Type B pancreatic cell (in vitro differentiated cells): ENCODE measurements at places on chromosomes 3 and 15. TPM values are rescaled to one million over a fixed set of nuclear protein-coding genes. Genes with fewer than 3 reads are reported as not detected.

The BSN gene
- 3.9 and 4.0 TPM in 2 replicates for total RNA-seq

DNA sequence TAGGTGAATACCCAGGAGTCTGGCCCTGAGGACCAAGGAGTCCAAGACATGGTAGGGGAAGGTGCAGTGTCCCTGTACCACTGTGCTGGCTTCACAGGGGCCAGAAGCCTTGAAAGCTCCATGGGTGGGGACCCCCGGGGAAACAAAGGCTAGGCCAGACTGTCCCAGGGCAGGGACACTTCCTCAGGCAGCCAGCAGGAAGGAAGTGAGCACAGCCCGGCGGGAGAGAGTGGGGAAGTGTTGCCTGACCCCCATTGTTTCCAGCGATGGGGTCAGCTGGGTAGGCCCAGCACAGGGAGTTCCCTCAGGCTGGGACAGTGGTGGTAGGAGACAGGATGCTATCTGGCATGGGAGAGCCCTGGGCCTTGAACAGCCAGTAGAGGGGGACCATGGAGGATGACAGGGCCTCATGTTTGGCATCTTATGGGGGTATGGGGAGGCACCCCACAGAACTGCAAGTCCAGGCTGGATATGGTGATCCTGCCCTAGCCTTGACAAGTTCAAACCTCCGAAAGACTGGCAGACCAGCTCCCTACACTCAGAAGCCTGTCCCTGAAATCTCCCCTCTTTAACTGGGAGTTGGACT, 1.2 kb upstream of the HYAL2 start:
- H3K4me3 ChIP-seq, result no peak overlapping the region
- H3K27me3 ChIP-seq, result no peaks in the 10 kb centered on the region
- H3K36me3 ChIP-seq, result peaks cover 4% of the 10 kb centered on the region
- peak overlapping the region; percentile 67 for H3K27ac ChIP-seq
- DNase-seq, result no peak
- peaks cover 25% of the 10 kb centered on the region for H3K4me1 ChIP-seq

DNA sequence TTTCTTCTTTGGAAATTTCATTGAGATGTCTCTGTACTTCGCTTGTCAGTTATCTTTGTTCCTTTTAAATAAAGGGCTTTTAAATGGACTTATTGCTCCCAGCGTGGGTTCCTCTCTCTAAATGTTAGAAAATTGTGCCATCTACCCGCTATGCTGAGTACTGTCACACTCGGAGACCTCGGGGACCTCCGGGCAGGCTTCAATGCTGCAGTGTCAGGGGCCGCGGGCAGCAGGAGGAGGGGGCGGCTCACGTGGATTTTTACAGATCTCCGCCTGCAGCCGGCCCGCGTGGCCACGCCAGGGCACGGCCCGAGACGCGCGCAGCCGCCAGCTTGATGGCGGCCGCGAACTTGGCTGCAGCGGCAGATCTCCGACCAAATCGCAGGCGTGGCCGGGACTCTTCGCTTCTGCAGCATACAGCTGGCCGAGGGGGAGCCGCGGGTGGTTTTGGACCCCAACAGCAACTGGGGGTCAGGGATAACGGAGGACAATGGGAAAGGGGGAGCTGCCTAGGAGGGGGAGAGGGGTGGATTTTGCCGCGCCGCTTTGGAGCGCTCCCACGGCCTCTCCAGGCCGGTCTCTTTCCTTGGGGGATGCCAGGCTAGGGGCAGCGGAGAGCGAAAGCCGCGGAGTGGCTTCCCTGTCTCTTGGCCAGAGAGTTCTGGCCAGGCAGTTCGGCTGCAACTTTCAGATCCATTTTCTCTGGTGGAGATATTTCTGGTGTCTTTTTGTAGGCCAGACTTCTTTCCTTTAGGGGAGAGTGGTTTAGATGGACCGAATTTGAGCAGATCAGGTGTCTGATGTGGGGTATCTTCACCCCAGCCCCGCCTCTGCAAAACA, 15.3 kb downstream of the NR2F2 start:
- peak overlapping the region; percentile 95 for H3K4me3 ChIP-seq
- H3K27ac ChIP-seq, result peak overlapping the region; percentile 93
- peaks cover 88% of the 10 kb centered on the region for H3K4me1 ChIP-seq
- H3K27me3 ChIP-seq, result peaks cover 54% of the 10 kb centered on the region
- peaks cover 12% of the 10 kb centered on the region for H3K36me3 ChIP-seq

GRCh38 chr15:78684657-78685056, 43.6 kb upstream of the CHRNB4 start:
- no peak for DNase-seq
- H3K4me3 ChIP-seq, result no peak overlapping the region
- no peak overlapping the region for H3K27ac ChIP-seq
- peaks cover 51% of the 10 kb centered on the region for H3K4me1 ChIP-seq
- no peaks in the 10 kb centered on the region for H3K27me3 ChIP-seq

The BTLA gene
- total RNA-seq, result not detected in 2 replicates

GRCh38 chr3:134796281-134797056, 1.4 kb downstream of the EPHB1 start:
- H3K4me3 ChIP-seq, result peak overlapping the region; percentile 99
- H3K4me1 ChIP-seq, result peaks cover 3% of the 10 kb centered on the region
- no peak overlapping the region for H3K27ac ChIP-seq
- peaks cover 91% of the 10 kb centered on the region for H3K27me3 ChIP-seq
- H3K36me3 ChIP-seq, result no peaks in the 10 kb centered on the region

DNA sequence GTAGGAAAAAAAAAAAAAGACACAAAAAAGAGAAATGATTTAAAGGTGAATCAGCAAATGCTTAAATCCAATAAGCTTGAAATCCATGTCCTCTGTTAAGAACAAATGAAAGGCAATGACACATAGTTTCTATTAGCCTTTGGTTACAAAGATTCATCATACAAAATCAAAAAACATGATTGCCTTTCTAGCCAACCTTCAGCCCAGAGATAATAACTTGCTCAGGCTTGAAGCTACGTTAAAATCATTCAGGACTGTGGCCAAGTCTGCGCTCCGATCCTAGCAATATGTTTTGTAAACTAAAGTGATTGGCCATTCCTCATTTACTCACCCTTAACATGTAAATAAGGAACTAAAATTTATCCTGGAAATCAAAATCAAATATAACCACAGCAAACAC, 556.7 kb downstream of the FGF12 start:
- no peaks in the 10 kb centered on the region for H3K36me3 ChIP-seq
- H3K4me3 ChIP-seq, result no peak overlapping the region
- H3K27ac ChIP-seq, result no peak overlapping the region

DNA sequence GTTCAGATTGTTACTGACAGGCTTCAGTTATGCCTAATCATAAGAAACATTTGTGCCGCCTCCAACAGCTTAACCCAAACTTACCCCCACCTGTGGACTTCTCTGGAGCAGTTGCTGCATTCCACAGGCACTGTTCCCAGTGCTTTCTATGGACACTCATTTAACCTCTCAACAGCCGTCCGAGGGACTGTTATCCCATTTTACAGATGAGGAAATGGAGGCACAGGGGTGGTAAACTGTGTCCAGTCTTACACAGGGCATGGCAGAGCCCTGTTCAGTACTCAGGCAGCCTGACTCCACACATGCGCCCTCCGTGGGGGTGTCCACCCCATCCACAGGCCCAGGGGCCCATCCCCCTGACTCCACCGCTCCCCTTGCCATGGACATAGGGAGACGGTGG, 14.3 kb upstream of the TGM5 start:
- H3K4me1 ChIP-seq, result peaks cover 6% of the 10 kb centered on the region
- no peak overlapping the region for H3K27ac ChIP-seq
- no peaks in the 10 kb centered on the region for H3K36me3 ChIP-seq
- H3K27me3 ChIP-seq, result peaks cover 23% of the 10 kb centered on the region

- no peaks in the 10 kb centered on the region for H3K36me3 ChIP-seq
- peaks cover 14% of the 10 kb centered on the region for H3K4me1 ChIP-seq
- DNase-seq, result no peak
Measured at GRCh38 chr15:33086500-33087121, 107.9 kb downstream of the FMN1 start.

GRCh38 chr3:141074529-141074928, 23.4 kb downstream of the SPSB4 start:
- peaks cover 73% of the 10 kb centered on the region for H3K4me1 ChIP-seq
- no peak overlapping the region for H3K4me3 ChIP-seq
- DNase-seq, result no peak
- H3K27ac ChIP-seq, result no peak overlapping the region

DNA sequence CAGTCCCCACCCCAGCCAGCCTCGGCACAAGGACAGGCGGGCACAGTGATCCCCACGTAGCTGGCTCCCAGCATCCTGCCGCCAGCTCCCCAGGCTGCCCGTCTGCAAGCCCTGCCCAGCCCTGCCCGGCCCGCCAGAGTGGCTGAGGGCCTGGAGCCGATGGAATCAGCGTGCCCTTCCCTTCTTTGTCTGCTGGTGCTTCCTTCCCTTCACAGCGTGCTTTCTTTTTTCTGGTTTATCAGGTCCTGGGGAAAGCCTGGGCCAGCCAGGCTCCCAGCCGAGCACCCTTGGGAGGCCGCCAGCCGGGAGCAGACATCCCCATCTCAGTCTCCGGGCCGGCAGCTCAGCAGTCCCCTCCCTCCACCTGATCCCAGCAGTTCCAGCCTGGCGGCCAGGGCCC, 54.7 kb upstream of the SMAD6 start:
- no peaks in the 10 kb centered on the region for H3K27me3 ChIP-seq
- H3K4me1 ChIP-seq, result peaks cover 27% of the 10 kb centered on the region
- no peaks in the 10 kb centered on the region for H3K36me3 ChIP-seq
- no peak overlapping the region for H3K27ac ChIP-seq
- H3K4me3 ChIP-seq, result no peak overlapping the region

GRCh38 chr3:132285620-132285945, 31.6 kb upstream of the ACP3 start:
- H3K36me3 ChIP-seq, result peaks cover 6% of the 10 kb centered on the region
- H3K4me3 ChIP-seq, result peak overlapping the region; percentile 13
- no peak for DNase-seq
- H3K4me1 ChIP-seq, result peaks cover 11% of the 10 kb centered on the region
- no peak overlapping the region for H3K27ac ChIP-seq

The FBXW12 gene
- not detected in 2 replicates for total RNA-seq

The MYRIP gene
- total RNA-seq, result 0.38 and 0.53 TPM in 2 replicates

- H3K4me1 ChIP-seq, result peaks cover 8% of the 10 kb centered on the region
- H3K36me3 ChIP-seq, result no peaks in the 10 kb centered on the region
- H3K4me3 ChIP-seq, result no peak overlapping the region
- H3K27ac ChIP-seq, result no peak overlapping the region
Measured at GRCh38 chr15:69958496-69959084, 139.1 kb downstream of the TLE3 start.

DNA sequence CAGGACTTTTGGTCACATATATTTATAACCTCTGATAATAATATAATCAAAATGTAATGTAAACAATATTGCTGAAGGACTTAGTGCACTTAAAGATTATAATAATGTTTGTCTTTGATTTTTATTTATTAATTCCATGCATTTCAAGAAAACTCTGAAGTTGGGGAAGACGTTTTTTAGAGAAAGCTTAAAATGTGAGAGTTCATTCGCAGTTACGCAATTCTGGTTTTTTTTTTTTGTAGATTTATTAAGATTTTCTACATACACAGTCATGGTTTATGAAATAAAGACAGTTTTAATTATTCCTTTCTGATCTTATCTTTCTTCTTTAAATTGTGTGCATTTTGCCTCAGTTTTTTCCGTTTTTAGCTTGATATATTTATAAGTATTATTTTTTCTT, 204.7 kb downstream of the EPHA3 start:
- H3K4me3 ChIP-seq, result no peak overlapping the region
- H3K36me3 ChIP-seq, result no peaks in the 10 kb centered on the region
- no peak overlapping the region for H3K27ac ChIP-seq
- DNase-seq, result no peak

The GOLGA6B gene
- not detected in 2 replicates for total RNA-seq

DNA sequence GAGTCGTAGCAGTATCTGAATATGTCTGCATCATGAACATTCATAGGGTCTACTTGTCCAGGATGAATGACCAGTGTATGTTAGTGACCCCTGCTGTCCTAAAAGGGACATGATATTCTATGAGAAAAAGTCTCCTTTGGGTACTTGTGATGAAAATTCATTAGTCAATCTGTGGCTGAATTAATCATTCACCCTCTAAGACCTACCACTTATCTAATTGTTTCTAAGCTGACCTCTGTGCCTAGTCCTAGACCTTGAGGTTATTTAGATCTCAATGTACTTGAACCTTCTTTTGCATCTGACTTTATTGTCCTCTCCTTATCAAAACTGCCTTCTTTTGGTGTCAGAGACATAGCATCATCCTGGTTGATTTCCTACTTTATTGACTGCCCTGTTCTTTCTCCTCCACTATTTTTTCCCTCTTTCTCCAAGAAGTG, 799.3 kb downstream of the DIPK2A start:
- peaks cover 12% of the 10 kb centered on the region for H3K4me1 ChIP-seq
- no peak overlapping the region for H3K4me3 ChIP-seq
- H3K27me3 ChIP-seq, result no peaks in the 10 kb centered on the region

The TMEM40 gene
- total RNA-seq, result 16.3 and 51.3 TPM in 2 replicates

DNA sequence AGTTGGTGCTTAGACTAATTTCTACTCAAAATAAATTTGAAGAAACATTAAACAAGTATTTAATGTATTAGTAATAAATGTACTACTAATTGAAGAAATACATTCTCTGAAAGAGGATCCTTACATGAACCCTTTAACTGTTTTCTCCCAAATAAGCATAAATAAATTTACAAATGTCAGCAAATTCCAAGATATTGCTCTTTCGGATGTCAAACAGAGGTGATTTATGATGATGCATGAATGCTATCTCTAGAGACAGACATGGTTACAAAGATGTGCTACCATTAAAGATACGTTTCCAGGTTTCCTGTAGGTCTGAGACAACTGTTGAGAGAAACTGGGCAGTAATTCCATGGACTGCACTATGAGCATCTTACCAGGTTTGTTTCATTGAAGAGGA, 629 bp downstream of the GABRR3 start:
- no peaks in the 10 kb centered on the region for H3K36me3 ChIP-seq
- H3K27ac ChIP-seq, result no peak overlapping the region
- peaks cover 16% of the 10 kb centered on the region for H3K27me3 ChIP-seq
- no peak for DNase-seq

The ABHD17C gene
- 41.0 and 66.3 TPM in 2 replicates for total RNA-seq

DNA sequence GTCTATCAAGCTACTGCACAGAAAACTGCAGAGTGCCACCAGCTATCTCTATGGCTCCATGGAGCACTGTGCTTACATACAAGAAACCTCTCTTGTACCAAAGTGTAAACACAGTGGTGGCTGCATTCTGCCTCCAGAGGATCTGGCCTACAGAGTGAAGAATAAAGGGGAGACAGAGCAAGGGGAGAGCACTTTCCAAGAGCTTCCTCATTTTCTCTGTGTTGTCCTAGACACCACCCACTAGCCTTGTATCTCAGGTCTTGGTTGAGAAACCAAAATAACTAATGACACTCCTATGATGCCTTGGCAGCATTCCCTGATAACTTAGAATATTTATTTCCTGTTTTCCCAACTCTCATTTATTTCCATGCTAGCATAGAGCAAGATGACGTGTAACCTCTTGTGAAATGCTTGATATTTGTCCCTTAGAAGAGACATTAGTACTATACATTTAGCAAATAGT, 56.9 kb upstream of the PHLDB2 start:
- H3K27ac ChIP-seq, result peak overlapping the region; percentile 19
- H3K4me1 ChIP-seq, result peaks cover 16% of the 10 kb centered on the region
- no peaks in the 10 kb centered on the region for H3K27me3 ChIP-seq
- no peak for DNase-seq
